ENCODE measurements at places on chromosomes 16 and 17.

- DNase-seq = no peak
Observed at GRCh38 chr17:81854974-81855774, 5.2 kb downstream of the P4HB start.

DNA sequence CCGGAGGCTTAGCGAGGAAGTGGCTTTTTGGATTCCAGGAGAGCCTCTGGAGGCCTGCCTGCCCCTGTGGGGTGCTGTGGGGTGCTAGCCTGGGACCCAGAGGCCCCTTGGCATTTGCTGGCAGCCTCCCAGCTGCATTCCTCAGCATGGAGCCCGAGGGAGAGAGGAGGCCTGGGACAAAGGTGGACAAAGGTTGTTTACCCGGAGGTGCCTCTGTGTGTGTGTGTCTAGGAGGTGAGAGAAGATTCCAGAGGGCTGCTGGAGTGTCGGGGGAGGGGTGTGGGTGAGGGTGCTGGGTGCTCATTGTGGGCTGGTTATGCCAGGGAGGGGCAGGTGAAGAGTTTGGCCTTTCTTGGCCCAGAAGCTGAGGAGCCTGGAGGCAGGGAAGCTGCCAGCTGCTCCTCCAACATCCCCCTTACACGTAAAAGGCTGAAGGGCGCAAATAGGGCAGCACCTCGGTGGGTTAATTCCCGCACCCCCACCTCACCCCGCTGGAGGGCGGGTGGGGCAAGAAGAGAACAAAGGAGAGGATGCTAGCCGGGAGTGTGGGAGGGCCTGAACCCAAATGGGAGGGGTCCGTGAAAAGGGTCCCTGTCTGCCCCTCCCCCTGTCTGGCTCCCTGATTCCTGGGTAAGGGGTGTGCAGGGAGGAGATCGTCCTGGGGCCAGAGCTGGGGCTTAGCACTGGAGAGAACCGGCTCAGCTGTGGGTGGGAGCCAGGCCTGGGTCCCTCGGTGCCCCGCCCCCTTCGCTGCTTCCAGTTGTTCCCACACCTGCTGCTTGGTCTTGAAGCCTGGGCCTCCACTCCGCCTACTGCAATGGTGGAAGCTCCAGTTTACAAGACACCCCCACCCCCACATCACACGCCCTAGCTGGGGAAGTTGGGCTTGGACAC lies 9.9 kb downstream of the HEXIM2 start:
- DNase-seq = no peak

DNA sequence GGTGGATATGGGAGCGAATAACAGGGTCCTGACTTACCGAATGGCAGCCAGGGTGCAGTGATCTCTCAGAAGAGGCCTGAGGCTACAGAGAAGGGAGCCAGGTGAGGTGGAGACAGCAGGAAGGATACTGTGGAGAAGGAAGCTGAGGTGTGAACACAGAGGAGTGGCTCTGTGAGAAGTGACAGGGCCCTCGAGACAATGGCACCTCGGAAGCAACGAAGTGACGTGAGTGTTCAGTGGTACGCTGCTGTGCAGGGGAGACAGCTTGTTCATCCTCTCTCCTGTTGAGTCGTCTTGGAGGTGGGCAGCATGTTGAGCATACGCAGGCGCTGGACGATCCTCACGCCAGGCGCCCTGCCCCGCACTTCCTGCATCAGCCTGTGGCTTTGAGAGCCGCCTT lies 390.3 kb downstream of the CPPED1 start:
- no peak for DNase-seq

DNA sequence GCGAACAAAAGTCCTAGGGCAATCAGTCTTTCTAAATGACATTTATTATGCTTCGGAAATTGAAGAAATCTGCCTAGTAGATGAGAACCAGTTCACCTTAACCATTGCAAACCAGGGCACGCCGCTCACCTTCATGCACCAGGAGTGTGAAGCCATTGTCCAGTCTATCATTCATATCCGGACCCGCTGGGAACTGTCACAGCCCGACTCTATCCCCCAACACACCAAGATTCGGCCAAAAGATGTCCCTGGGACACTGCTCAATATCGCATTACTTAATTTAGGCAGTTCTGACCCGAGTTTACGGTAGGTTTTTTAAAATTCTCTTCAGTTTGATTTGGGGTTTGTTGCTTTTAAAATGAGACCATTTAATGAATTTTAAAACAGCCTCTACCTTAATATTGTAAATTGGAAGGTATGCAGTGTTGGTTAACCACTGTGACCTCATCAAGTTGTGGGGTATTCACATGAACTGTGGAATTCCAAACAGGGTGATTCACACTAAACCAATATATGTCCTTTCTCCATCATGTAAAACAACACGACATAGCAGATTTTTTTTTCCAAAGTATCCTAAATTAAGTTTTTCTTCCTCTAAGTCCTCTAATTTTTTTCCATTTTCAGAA lies 6.2 kb upstream of the EVI2A start:
- DNase-seq = no peak

GRCh38 chr16:3266873-3267537 lies 10.6 kb upstream of the MEFV start:
- DNase-seq = no peak

GRCh38 chr17:75004371-75004770 lies 8.1 kb upstream of the MRPL58 start:
- no peak for DNase-seq

DNA sequence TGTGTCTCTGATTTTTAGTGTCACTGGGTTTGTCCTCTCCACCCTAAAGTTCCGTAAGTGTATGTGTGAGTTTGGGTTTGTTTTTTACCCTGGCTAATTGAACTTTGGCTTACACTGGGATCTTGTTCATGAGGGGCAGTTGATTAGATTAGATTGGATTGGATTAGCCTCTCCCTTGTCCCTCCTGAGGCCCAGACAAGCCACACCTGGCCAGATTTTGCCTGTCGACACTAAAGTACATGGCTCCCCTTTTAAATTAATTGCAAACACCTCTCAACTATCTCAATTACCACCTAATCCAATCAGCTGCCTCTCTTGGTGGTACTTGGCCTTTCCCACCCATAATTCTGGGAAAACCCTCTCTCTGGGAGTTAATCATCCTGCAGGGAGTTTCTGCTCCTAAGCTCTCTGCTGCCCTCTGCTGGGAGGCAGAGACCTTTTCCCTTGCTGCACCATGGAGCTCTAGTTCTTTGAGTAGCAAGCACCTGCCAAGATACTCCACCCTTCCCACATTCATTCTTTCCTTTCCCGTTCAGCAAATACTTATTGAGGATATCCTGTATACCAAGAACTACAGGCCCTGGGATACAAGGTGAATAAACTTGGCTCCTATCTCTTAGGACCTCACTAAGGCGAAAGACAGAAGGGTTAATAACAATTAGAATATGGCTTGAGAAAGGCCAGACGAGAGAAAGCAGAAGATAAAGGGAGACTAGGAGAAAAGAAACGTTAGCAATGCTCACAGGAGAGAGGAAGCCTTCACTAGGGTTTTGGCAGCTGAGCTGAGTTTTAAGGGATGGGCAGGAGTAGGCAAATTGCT lies 60.0 kb upstream of the MPHOSPH6 start:
- DNase-seq = peak; percentile 21

- no peak for DNase-seq
Observed at GRCh38 chr16:89572485-89573205, 2.9 kb upstream of the CPNE7 start.

- no peak for DNase-seq
Observed at GRCh38 chr17:56602292-56603130, 9.0 kb downstream of the NOG start.

DNA sequence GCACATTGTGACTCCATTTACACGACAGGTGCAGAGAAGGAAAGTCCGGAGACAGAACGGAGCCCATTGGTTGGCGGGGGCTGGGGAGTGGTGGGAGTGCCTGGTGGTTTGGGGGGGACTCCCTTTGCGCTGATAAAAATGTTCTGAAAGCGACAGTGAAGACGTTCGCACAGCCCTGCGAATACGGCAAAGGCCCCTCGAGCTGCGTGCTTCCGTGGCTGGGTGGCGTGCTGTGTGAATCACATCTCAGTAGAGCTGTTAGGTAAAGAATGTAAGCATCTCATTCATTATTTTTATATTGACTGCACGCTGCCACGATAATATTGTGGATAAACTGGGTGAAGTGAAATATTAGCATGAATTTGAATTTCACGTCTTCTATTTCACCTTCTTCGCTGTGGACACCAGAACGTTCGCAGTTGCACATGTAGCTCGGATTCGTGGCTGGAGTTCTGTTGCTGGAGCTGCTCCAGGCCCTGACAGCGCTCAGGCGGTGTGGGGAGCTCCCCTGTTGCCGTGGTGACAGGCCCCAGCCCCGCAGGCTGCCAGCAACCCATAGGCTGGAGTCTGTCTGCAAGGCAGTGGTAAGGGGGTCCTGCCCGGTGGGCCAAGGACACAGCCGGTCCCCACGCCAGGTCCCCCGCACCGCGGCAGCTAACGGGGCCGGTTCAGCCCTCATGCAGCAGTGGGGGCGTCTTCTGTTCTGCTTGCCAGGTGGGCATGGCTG lies 44.6 kb downstream of the SOX8 start:
- DNase-seq = no peak

DNA sequence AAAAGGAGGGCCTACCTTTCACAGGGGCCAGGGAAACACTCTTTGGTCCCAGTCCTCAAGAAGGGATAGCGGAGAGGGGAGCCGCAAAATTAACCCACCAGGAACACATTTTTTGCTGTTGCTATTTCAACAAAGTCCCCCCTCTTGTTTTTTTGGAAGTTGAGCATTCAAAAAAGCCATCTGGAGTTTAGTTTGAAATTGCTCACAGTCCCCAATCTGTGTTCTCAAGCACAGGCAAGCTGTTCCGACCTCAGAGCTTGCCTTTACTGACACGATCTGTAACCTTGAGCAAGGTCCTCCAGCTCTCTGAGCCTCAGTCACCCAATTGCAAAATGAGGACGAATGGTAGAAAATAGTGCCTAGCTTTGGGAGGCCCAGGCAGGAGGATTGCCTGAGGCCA lies 131.1 kb downstream of the ZNF423 start:
- no peak for DNase-seq

GRCh38 chr16:50166511-50167500 lies 13.7 kb downstream of the TENT4B start:
- DNase-seq = peak; percentile 18

DNA sequence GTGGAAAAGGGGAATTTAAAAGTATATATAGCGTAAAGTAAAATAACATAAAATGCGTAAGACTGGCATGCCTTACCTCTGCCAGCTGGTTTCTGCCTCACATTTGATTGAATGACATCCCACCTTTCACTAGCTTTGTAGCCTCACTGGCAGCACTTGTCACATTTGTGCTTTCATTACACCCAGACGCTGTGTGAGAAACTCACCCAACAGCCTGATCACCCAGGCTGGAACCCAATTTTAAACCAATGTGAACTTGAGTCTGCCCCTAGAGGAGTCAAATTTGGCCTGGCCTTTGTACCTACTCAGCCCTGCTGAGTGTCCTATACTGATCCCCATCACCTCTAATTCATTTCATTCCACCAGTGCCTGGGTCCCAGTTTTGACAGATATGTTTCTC lies 4.8 kb upstream of the THUMPD1 start:
- no peak for DNase-seq

DNA sequence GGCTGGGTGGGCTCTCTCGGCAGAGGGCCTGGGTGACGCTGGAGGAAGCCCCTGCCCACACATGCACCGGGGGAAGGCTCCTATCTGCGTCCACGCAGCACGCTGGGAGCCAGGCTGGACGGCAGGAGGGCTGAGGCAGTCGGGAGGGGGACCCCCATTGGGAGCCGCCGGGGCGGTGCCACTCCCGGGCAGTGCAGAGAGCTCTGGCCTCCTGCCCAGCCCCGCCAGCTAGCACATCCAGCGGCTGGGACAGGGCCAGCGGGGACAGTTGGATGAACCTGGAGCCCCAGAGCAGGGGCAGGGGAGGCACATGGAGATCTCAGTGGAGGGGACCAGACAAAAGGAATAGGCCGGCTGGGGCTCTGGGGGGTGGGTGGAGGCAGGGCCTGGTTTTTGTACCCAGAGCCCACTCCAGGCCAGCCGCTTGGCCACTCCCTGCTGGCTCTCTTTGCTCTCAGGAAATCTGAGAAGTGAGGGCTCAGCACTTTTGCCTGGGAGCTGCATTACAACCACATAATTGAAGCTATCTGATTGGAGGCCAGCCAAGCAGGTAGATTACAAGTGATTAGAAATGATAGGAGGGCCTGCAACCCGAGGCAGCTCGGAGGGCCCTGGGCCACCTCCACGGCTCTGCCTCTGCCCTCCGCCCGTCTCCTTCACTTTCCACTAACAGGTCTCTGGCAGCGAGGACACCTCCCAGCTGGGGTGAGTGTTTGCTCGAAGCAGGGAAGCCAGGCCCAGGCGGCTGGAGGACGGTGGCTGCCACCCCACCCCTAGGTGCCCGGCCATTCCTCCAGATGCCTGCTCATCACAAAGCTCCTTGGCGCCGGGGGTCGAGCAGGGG lies 40.1 kb downstream of the ENGASE start:
- DNase-seq = no peak

DNA sequence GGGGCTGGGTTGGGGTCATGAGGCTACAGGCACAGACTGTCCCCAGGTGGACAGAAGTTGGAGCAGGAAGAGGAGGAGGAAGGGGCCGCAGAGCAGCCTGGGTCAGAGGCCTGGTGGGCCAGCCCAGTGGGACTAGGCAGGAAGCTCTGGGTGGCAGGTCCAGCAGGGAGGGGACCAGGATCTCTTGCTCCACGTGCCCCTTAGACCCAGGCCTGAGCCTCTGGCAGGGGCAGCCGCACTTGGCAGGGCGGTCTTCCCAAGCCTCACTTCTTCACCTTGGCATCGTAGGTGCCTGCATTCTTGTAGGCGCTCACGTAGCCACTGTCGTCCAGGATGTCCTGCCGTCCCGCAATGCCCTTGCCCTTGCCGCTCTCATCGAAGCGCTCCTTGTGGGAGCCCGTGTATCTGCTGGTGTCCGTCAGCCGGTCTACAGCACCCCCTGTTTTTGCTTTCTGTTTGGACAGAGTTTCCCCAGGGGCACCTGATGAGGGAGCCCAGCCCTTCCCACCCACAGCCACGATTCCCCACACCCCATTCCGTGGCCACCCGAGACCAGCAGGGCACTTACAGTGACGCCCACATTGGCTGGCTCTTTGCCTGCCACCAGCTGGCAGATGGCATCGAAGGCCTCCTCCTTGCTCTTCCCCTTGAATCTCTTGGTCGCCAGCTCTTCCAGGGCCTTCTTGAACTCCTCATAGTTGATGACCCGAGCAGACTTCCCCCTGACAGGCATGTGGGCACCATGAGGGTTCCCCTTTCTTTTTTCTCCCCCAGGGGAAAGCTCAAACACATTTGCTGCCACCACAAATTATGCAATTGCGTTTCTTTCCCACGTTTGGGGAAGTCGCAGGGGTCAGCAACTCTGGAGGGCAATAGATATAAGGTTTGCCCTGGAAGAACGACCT lies 3.1 kb downstream of the TPPP3 start:
- peak; percentile 49 for DNase-seq

DNA sequence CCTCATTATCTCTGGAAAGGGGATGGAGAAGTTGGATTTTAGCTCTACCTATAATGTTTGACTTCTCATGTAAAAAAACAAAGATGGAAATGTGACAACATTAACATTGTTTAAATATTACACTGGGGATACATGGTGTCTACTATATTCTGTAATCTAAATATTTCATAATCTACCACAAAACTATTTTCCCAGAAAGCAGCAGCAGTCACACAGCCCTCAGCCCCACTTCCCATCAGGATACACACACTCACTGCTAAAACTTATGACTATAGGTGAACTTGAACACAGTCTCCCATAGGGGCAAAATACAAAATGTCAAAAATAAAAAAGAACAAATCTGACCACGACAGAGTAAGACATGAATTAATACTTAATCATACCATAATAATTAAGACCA lies 95.7 kb downstream of the KANSL1 start:
- DNase-seq = no peak

- DNase-seq = no peak
Observed at GRCh38 chr16:19696328-19696727, 21.7 kb downstream of the KNOP1 start.
